ENCODE measurements at places on chromosomes 11 and 22.
A peak's percentile ranks its signal among the peaks of the same experiment; 100 is the strongest.

- no peak for DNase-seq
Observed at GRCh38 chr11:44729713-44730112, 3.0 kb downstream of the TSPAN18 start.

- no peak for DNase-seq
Observed at GRCh38 chr11:134761926-134762247, 349.8 kb upstream of the B3GAT1 start.

GRCh38 chr11:65906602-65907001, 6.4 kb upstream of the FOSL1 start:
- DNase-seq: no peak

- peak; percentile 55 for DNase-seq
Observed at GRCh38 chr11:64355078-64355940, 3.7 kb upstream of the RPS6KA4 start.

GRCh38 chr22:45302751-45303150, 7.0 kb upstream of the FAM118A start:
- DNase-seq: no peak

DNA sequence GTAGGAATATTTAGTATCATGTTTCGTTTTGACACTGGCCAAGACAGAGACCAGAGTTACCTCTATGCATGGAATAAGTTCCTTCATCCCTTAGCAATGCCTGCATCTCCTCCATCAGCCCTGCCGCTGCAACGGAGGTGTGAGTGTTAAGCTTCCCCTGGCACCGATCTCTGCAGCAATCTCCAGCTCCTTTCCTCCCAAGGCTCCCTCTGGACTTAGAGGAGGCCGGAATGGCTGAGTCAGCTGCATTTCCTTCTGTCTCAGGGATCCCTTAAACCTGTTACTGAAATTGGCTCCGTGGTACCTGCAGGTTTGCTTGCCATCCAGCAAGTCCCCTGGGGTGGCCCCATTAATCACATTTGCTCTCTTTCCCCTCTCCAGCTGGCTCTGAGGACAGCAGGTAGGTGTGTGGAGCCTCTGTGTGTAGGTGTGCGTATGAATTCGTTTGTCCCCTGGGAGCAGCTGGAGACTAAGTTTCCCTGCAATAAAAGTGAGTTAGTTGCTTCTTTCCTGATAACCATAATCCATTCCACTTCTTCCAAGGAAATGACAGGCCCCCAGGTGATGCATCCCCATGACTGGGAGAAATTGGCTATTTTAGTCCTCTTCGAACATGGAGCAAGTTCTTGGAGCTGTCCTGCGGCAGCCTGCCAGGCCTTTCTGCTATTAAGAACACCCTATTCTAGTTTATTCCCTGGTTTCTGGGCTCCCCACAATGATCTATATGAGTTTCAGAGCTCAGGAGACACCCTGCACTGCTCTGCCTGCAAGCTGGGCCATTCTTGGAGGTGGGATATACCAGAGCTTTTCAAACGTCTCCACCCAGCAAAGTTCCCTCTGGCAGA, 457.2 kb upstream of the CADM1 start:
- no peak for DNase-seq

- DNase-seq: no peak
Observed at GRCh38 chr11:118238929-118239328, 13.2 kb downstream of the MPZL3 start.

- DNase-seq: no peak
Observed at GRCh38 chr22:37994049-37994448, 9.7 kb upstream of the SOX10 start.

DNA sequence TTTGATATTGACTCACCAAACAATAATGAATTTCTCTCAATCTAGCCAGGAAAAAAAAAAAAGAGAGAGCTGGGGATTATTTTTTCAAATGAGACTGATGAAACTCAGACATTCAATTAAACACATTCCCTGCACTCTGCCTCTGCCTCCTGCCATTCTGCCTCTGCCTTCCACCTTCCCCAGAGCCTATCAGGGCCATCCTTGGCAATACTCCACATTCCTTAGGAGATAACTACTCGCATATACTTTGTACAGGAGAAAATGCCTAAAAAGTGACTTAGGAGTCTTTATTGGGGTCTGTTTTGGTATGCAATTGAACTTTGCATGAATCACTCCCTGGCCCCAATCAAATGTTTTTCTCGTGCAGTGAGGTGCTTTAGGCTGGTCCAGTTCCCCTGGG, 246.6 kb upstream of the PLET1 start:
- no peak for DNase-seq

DNA sequence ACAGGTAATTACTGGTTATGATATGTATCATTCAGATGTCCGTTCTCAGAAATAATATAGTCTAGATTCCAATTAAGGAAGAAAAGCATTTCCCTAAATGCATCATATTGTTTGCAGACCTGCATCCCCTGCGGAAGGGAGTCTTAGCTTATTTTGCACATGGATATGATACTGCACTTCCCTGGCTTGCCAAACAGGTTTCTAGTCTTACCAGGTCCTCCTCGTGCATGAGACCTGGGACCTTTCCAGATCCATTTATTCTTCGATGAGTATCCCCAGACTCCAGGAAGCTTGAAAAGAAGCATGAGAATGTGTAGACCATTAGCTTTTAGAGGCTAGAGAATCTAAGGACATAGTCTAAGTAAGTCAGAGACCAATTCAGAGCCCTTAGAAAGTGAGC, 30.6 kb downstream of the CYB5R2 start:
- DNase-seq: no peak

DNA sequence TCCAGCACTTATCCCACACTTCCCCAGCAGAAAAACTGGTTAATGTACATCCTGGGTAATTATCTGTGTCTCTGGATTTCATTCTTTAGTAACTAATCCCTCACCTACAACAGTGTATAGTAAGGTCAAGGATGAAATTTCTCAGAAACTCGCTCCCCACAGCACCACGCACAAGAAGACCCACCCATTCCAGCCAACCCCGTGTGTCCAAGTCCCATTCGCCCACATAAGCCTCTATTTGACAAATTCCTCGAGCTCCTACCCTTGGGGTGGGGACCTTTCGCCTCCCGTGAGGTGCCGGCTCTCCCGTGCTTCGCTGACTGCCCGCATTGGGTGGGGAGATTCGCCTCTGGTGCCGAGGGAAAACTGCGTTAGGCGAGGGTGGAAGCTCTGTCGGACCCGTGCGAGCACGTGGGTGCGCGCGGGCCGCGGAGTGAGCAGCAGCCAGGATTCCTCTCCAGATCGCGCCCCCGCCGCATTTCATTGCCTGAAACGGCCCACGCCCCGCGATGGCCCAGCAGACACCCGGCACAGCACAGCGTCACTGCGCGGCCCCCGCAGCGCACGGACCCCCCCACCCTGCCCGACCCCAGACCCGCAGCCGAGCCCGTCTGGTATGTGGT, 866 bp downstream of the EXPH5 start:
- peak; percentile 29 for DNase-seq

GRCh38 chr11:74388678-74389327, 9.4 kb downstream of the PGM2L1 start:
- peak; percentile 35 for DNase-seq

DNA sequence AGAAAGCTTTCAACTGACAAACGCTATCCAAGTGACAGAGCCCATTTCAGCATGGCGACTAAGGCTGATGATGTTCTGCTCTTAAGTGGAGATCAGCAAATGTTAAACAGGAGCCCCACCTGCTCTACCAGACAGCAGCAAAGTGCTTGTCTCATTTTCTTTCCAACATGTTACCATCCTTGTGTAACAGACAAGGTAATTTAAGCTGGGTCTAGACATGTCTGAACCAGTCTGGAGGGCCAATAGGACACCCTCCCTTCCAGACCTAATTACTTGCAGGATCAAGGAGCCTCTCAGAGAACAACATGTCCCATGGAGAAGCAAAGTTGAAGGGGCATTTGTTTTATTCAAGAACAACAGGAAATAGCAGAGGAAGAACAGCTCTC, 3.9 kb upstream of the LMO2 start:
- no peak for DNase-seq

DNA sequence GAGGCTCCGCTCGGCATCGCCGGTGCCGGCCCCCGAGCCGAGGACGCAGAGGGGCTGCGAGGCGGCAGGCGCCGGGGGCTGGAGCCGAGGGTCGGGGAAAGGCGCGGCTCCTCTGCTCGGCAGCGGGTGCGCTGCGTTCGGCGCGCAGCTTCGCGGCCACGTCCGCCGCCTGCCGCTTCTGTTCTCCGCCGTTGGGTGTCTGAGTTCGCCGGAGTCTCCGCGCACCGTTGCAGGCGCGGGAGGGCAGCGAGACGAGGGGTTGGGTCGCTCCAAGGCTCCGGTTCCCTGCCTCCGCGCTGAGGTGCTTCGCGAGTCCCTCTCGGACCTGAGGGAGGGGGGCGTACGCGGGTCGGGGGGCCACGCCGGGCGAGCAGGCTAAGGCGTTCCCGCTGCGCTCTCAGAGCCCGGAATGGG, 347 bp downstream of the MN1 start:
- peak; percentile 24 for DNase-seq

- no peak for DNase-seq
Observed at GRCh38 chr22:35054064-35054463, 11.9 kb upstream of the ISX start.

GRCh38 chr22:27108425-27109114, 451.2 kb downstream of the MIAT start:
- no peak for DNase-seq

DNA sequence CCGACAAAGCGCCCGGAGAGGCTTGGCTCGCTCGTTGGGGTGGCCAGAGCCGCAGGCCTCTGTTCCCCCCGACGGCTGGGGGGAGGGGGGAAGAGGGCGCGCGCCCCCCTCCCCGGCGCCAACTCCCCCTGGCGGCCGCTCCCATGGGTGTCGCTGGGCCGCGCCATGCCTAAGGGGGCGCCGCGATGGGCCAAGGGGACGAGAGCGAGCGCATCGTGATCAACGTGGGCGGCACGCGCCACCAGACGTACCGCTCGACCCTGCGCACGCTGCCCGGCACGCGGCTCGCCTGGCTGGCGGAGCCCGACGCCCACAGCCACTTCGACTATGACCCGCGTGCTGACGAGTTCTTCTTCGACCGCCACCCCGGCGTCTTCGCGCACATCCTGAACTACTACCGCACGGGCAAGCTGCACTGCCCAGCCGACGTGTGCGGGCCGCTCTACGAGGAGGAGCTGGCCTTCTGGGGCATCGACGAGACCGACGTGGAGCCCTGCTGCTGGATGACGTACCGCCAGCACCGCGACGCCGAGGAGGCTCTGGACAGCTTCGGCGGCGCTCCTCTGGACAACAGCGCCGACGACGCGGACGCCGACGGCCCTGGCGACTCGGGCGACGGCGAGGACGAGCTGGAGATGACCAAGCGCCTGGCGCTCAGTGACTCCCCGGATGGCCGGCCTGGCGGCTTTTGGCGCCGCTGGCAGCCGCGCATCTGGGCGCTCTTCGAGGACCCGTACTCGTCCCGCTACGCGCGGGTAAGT, 1.4 kb downstream of the KCNC1 start:
- DNase-seq: no peak

GRCh38 chr11:131802440-131803115, 432.2 kb downstream of the NTM start:
- no peak for DNase-seq

DNA sequence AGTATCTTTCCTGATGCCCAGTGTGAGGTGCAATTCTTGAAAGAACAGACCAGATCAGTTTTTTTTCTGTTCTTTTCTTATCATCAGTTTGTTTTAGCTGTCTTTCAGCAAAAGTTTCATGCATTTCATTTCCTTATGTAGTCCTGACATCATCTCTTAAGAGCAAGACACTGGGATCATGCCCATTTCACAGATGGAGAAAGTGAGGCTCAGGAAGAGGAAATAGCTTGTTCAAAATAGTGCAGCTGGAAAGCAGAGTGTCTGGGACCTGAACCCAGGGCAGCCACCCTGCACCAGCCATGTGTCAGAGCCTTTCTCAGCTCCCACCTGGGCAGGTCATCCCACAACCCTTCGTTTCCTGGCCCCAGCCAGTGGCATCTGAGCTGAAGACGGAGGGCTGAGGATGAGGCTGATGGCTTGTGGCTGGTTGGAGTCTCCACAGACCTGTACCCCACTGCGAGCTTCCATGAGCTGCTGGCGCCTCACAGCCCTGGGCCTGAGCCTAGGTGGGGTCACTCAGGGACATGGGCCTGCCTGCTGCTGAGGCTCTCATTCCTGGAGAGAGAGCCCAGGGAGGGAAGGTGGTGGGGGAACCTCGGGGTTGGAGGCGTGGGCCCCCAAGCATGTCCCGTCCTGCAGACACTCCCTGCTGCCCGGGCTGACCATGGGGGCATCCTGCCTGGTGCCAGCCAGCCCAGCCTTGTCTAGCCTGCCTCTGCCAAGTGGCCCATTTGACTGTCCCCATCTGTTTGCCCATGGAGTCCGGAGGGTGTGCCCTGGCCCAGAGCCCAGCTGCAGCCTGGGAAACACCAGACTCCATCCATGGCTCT, 61.8 kb downstream of the SMIM38 start:
- DNase-seq: no peak

DNA sequence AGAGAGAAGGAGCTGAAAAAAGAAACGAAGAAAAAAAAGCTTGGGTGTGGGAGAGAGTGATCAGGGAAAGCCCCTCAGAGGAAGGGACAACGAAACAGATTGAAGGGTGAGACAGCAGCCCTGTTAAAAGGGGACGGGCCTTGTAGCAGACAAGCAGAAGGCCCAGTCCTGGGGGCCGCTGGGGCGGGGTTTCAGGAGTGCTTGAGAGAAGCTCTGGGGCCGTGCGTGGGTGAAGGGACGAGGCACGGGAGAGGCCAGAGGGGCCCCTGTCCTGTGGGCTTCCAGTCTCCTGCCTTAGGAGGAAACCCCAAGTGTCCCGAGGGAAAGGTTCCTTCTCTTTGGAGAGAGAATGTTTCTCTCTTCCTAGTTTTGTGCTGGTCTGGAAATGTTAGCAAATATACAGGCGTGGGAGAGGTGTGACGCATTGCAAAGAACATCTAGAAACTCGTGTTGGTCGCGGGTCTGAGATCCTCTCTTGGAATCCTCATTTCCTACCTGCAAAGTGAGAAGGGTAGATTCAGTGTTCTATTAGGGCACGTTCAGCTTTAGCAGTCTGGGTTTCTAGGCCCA, 28.6 kb downstream of the ADAMTS15 start:
- DNase-seq: no peak

Data from activated T-cell treated with anti-CD3 and anti-CD28 coated beads for 48 hours (primary cell).